ENCODE measurements at places on chromosomes 2 and 18.

- no peak for DNase-seq
Observed at GRCh38 chr2:382728-383022, 94.8 kb upstream of the ALKAL2 start.

DNA sequence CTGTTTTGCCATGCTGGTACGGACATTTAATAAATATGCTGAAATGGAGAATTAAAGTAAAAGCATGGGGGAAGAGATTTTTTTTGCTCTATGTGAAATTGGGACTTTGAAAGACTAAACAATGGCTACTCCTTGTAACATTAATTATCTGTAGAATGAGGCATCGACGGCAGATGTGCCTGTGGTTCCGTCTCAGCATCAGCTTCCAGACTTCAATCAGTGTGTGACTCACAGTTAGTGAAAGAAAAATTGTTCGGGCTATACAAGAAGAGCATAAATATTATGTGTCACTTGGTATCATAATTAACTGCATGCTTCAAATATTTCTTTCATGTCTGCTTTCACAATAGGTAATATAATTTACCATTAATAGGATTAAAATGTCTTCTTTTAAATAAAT, 117.0 kb upstream of the SMIM21 start:
- DNase-seq: no peak

DNA sequence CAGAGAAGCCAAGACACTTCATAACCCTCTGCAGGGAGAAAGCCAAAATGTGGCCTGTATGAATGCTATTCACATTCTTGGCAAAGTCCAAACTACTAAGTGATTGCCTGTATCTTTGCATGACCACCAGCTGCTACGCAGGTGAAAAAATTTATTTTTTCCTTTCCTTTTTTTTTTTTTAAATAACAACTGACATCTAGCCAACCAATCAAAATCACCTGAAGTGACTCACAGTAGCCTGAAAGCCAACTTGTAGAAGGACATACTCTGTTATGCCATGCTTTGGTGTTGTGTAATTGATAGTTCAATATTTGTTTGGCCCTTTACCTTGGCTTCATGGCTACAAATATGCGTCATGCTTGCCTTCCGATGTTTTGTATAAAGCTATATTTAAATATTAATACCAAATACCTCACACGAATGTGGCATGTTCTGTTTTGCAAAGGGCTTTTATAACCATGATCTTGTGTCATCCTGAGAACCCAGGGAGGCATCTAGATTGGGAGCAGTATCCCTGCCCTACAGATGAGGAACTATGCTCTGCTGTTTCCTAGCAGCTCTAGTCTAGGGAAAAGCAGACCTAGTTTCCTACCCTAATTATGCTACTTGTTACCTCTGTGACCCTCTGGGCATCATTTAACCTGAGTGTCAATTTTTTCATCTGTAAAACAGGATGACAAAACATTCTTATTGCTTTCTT, 102.1 kb downstream of the MYOM1 start:
- no peak for DNase-seq

GRCh38 chr2:149037851-149038250, 648 bp upstream of the LYPD6B start:
- DNase-seq: peak; percentile 48

DNA sequence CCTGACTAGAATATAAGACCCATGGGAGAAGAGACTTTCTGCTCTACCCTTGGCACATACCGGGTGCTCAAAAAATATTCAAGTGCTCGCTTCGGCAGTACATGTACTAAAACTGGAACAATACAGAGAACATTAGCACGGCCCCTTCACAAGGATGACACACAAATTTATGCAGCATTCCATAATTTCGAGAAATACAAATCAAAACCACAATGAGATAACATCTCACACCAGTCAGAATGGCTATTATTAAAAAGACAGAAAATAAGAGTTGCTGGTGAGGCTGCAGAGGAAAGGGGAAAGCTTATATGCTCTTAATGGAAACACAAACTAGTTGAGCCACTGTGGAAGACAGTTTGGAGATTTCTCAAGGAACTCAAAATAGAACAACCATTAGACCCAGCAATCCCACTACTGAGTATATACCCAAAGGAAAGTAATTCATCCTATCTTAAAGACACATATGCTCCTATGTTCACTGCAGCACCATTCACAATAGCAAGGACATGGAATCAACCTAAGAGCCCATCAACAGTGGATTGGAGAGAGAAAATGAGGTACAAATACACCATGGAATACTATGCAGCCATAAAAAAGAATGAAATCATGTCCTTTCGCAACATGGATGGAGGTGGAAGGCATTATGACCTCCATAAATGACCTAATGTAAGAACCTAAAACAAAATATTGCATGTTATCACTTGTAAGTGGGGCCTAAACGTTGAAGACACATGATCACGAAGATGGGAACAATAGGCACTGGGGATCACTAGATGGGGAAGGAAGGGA, 71.6 kb upstream of the CYP1B1 start:
- DNase-seq: no peak

- DNase-seq: no peak
Observed at GRCh38 chr18:74492259-74492658, 3.9 kb upstream of the CNDP2 start.

DNA sequence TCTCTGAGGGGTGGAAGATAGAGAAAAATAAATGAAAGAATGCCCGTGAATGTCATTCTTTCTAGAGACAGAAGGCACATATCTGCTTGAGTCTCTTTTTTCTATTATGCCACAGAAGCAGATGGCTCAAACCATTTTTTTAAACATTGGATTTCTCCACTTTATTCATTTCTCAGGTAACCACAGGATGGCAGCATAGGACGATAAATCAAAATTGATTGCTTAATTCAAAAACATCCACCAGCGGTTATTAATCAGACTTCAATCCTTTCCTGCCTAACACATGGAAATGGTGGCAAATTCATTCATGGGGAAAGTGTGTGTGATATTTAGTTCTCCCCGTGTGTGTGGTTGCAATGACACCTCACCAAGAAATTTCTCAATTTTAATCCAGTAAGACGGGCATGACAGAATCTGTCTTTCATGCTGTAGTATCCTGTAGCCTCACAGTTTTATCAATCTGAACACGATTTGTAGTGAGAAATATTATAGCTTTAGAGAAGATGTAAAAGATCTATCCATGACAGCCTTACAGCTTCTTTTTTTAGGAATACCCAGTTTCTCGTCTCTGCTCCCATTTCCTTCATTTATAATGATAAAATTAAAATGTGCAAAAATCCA, 72.2 kb downstream of the DSC3 start:
- peak; percentile 56 for DNase-seq

GRCh38 chr2:98463551-98463971, 18.9 kb downstream of the INPP4A start:
- peak; percentile 49 for DNase-seq

DNA sequence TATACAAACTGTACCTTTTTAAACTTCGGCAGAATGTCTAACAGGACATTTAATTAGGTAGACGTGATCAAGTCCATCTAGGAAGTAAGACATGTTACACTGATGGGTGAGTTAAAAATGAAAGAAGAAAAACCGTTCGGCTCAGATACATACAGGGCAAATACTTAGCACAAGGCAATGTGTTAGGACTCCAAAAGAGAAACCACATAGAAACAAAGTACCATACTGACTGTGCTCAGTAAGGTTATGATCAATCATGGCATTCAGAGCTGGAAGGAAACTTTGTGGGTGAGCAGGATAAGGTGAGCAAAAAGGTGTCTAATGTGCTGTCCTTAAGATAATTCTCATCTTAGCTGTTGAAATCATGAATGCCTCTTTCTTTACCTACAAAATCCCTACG, 211.9 kb downstream of the STK39 start:
- no peak for DNase-seq

DNA sequence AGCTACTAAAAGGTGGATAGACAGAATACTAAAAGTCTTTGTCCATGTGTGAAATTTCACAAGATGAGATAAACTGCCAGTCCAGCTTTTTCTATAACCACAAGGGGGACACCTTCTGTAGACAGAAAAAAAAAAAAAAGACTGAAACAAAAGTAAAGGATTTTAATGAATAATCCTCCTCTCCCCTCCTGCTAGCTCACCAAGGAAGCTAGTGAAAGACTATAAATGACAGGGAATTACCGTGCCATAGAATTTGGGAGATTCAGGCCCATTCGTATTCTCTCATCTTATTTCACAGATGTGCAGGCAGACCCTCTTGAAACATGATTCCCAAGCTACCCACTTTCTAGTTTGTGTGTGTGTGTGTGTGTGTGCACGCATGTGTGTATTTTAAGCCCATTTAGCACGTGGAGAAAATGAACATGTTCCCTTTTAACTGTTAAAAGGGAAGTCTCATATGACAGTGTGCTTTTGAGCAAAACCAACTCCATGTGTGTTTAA, 36.3 kb upstream of the SLC8A1 start:
- DNase-seq: peak; percentile 25

Data from COR-L47 (cell line).